Mammary epithelial cell (primary cell): ENCODE measurements at places on chromosomes 4 and X.

- no peak for DNase-seq
Observed at GRCh38 chrX:39654952-39655351, 442.8 kb downstream of the BCOR start.

DNA sequence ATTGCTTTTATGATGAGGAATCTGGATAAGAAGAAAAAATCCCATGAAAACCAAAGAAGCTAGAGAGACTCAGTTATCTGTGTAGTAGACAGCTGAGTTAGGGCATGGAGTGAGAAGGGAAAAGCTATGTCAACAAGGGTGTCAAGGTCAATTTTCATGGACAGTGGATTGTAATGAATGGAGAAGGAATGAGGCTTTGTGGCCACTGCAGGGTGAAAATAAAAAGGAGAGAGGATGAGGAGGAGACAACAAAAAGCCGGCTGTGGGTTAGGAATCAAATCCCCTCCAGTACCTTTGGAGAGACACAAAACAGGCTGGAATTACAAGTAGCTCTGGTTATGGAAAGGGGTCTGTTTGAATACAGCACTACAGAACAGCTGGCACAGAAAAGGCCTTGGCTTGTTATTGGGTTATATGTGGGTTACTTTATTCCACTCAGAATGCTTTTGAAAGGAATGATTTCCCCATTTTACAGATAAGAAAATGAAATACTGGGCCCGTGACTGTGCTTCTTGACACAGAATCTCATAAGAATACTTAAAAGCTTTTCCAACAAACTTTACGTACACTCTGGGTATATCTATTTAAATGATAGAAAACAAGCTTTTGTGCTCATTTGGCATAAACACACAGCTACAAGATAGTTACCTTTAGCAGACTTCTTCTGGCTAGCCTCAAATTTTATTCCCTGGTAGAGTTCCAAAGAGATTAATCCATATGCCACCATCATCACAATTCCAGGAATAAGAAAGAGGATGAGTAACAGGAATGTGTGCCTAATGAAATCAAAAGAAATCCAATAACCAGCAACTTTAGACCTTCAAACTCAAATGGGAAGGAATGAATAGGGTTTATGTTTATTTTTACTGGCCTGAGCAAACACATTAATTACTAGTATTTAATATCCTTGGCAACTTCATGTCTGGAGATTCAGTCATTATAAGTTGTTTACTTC, 7.5 kb downstream of the CCKAR start:
- DNase-seq, result no peak

DNA sequence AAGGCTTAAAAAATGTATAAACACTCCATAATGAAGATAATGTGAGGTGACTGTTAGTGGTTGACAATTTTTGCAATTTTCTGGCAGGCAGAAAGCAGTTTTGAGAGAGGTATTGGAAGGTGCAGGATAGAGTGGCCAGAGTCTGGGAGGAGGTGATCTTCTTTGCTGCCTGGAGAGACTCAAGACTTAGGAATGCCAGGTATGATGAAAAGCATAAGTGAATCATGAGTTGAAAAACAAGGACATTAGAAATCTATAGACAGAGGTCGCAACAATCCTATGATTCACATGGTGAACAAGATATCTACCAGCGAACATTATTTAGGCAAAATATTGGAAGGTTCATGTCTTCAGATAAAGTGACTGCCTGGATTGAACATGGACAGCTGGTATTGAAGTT, 118.5 kb downstream of the CFAP299 start:
- DNase-seq, result peak; percentile 79

DNA sequence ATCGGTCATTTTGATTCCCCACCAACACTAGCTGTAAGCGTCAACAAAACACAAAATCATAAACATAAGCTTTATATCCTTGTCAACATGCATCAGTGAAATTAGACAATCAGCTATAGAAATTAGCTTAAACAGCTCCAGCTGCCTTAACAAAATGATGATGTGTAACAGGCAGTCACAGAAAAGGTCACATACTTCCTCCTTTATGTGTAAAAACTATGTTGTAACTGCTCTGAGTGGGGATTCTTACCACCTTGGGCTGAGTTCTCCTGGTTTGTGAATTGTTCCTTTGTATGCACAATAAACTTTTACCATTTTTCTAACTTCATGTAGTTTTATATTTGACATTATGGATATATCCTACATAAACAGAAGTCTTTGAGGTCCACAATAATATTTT, 73.9 kb upstream of the MAP9 start:
- no peak for DNase-seq

DNA sequence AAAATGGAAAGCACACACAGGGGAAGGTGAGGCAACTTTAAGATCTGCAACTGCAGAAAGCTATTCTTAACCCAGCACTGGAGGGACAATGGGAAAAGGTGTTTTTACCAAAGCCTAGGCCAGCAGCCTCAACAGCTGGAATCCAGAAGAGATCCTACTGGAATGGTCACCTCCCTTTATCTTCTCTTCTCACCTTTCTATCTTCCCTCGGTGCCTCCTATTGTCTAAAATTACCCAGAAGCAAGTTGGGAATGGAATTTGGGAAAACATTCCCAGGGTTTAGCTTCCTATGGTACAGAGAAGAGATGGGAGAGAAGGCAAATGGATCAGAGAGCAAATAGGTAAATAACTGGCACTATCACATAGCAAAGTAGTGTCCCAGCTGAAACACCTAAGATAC, 73.1 kb downstream of the TIGD2 start:
- DNase-seq, result no peak
